ENCODE measurements at places on chromosomes 13 and 19. TPM values are rescaled to one million over a fixed set of nuclear protein-coding genes. Genes with fewer than 3 reads are reported as not detected.

DNA sequence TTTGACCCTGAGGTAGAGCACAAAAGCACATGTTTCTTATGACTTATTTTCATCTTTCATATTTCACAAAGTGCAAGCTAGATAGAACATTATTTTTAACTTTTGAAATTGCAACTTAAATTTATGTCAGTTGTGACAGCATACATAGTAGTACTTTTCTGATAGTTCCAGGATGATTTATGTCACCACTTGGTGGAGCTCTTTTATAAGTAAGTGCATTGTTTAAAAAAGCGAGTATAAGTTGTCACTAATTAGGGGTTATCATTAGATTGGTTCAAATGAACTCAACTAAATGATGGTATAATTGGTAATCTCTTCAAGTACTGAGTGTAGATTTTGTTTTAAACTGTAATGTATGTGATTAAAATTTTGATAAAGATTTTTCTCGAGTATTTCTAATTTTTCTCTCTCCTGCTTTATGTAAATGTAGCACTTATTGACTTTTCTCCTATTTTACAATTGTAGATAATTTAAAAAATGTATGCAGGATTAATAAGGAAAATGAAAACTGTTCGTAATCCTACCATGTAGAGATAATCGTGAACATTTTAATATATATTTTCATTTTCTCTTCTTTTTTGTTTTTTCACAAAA, 31.1 kb downstream of the RB1 start:
- DNase-seq: no peak

Gene NLRP4
- not detected for total RNA-seq

DNA sequence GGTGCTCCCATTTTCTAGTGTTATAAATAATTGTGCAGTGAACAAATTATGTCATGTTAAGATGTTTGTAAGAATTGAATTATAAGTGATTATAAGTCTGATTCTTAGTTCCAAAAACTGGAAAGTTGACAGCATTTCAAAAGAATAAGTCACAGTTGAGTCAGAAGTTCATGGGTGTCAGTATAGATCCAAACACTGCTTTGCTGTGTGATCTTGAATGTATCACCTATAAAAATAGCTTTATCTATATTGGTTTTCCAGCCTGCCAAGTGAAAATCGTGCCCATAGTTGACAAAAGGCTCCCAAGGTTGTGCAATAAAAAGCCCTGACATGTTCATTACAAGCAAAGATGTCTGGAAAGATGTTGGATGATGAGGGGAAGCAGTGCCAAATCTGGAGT, 336.0 kb downstream of the MTUS2 start:
- no peak for DNase-seq

- DNase-seq: no peak
Measured at GRCh38 chr13:79456656-79457365, 24.1 kb upstream of the NDFIP2 start.

DNA sequence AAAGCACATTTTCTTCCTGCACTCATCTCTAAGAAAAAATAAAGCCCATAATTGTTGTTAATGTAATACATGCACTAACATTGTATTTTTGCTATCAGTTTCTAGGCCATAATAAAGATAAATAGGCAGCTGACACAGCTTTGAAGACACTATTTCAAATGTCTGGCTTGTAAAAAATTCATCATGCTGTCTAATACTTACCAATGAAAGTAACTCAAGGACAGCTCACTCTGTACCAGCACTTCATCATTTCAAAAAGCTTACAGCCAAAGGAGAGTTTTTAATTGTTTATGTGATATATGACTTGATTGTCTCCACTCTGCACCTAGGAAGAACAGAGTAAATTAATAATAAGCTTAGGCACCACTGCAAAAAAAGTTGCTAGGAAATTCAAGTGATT, 1423.3 kb upstream of the PCDH20 start:
- no peak for DNase-seq

DNA sequence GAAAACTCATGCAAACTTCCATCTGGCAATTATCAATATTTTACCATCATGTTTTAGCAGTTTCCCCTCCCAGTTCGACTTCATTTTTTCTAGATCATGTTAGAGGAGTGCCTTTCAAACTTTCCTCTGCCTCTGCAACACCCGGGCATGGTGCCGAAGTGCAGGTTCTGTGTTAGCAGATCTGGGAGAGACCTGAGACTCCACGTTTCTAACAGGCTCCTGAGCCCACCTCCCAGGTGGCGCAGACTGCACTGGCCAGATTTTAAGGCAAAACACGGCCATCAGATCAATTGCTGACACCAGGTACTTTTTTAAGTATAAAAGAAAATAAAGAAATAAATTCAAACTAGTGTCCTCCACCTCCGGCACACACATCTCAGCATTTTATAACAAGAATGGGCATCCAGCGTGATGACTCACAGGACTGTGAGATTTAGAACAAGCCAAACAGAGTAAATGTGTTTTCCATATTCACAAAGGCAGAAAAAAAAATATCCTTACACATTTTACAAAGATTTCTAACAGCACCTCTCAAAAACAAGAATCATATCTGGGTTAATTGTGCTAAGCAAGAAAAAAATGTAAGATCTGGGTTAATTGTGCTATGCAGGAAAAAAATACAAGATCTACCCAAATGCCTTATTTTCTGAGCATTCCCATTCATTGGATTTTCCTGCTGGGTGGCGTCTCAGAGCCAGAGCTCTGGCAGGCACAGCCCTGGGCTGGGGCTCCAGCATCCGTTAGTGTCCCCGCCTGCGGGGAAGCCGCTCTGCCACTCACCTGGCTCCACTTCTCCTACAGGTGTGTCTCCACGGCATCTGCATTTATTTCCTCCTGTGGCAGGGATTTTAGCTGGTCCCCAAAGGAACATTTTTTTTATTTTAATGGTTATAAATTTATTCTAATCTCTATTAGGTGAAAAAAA, 127.9 kb upstream of the SOX1 start:
- no peak for DNase-seq

Gene LRRC8E
- not detected for total RNA-seq

GRCh38 chr19:15863272-15863671, 34.6 kb downstream of the CYP4F2 start:
- no peak for DNase-seq

- DNase-seq: no peak
Measured at GRCh38 chr13:63843766-63844699, 2428.4 kb upstream of the PCDH20 start.

Gene NCAN
- not detected for total RNA-seq

Gene CCDC8
- not detected for total RNA-seq

DNA sequence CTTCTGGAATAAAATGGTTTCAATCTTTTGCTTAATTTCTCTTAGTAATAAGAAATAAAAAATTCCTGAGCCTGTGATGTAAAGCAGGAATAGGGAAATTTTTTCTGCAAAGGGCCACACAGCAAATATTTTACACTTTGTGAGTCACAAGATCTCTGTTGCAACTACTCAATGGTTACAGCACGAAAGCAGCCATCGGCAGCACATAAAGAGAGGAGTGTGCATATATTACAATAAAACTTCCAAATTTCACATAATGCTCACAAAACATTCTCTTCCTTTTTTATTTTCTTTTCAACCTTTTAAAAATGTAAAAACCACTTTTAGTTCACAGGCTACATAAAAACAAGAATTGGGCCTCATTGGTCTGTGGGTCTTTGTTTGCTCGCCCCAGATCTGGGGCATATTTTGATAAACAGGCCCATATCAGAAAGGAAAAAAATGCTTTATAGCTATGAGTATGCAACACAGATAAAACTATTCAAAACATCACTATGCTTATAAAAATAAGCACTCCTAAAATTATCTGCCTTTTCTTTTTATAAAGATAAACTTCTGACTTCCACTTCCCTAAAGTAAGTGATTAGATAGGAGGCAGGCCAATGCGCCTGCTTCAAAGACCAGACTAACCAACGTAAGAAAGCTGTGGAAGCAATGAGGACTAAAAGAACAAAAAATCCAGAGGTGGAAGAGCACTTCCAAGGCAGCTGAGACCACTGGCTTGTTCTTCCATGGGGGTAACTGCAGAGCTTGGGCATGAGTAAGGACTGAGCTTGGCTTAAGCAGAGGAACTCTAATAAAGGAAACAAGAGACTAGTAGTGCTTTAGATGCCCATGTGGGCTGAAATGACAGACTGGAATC, 26.5 kb downstream of the MYCBP2 start:
- DNase-seq: no peak

- no peak for DNase-seq
Measured at GRCh38 chr13:99373436-99373835, 66.2 kb upstream of the GPR183 start.

Gene FCAR
- not detected for total RNA-seq
